Chondrocyte (in vitro differentiated cells): ENCODE measurements at places on chromosomes 2 and 18. TPM values are rescaled to one million over a fixed set of nuclear protein-coding genes. Genes with fewer than 3 reads are reported as not detected.

DNA sequence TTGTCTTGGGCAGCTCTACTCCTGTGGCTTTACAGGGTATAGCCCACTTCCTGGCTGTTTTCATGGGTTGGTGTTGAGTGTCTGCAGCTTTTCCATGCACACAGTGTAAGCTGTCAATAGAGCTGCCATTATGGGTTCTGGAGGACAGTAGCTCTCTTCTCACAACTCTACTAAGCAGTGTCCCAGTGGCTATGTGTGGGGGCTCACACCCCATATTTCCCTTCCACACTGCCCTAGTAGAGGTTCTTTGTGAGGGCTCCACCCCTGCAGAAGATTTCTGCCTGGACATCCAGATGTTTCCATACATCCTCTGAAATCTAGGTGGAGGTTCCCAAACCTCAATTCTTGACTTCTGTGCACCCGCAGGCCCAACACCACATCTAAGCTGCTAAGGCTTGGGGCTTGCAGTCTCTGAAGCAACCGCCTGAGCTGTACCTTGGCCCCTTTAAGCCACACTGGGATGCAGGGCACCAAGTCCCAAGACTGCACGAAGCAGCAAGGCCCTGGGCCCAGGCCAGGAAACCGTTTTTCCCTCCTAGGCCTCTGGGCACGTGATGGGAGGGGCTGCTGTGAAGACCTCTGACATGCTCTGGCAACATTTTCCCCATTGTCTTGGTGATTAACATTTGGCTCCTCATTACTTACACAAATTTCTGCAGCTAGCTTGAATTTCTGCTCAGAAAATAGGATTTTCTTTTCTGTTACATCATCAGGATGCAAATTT lies 9.4 kb downstream of the ELAC1 start:
- peaks cover 4% of the 10 kb centered on the region for H3K4me1 ChIP-seq
- peaks cover 33% of the 10 kb centered on the region for H3K36me3 ChIP-seq
- no peak overlapping the region for H3K4me3 ChIP-seq
- no peak overlapping the region for H3K27ac ChIP-seq
- no peak for DNase-seq
- H3K27me3 ChIP-seq = no peaks in the 10 kb centered on the region

- H3K36me3 ChIP-seq = peaks cover 2% of the 10 kb centered on the region
- no peak overlapping the region for H3K4me3 ChIP-seq
- H3K27me3 ChIP-seq = no peaks in the 10 kb centered on the region
- no peak overlapping the region for H3K27ac ChIP-seq
- peaks cover 16% of the 10 kb centered on the region for H3K4me1 ChIP-seq
Observed at GRCh38 chr2:55140316-55141219, 90.3 kb upstream of the RTN4 start.

GRCh38 chr2:39202639-39203369 lies 41.0 kb downstream of the CDKL4 start:
- DNase-seq = no peak
- H3K27ac ChIP-seq = no peak overlapping the region
- no peak overlapping the region for H3K4me3 ChIP-seq
- peaks cover 6% of the 10 kb centered on the region for H3K4me1 ChIP-seq

- no peak for DNase-seq
- peaks cover 4% of the 10 kb centered on the region for H3K27me3 ChIP-seq
- H3K4me1 ChIP-seq = no peaks in the 10 kb centered on the region
- no peaks in the 10 kb centered on the region for H3K36me3 ChIP-seq
Observed at GRCh38 chr2:2472881-2473280, 141.8 kb upstream of the MYT1L start.

- H3K27ac ChIP-seq = no peak overlapping the region
- peaks cover 18% of the 10 kb centered on the region for H3K36me3 ChIP-seq
- no peaks in the 10 kb centered on the region for H3K4me1 ChIP-seq
- no peak overlapping the region for H3K4me3 ChIP-seq
Observed at GRCh38 chr2:27198627-27199026, 13.2 kb upstream of the ATRAID start.

DNA sequence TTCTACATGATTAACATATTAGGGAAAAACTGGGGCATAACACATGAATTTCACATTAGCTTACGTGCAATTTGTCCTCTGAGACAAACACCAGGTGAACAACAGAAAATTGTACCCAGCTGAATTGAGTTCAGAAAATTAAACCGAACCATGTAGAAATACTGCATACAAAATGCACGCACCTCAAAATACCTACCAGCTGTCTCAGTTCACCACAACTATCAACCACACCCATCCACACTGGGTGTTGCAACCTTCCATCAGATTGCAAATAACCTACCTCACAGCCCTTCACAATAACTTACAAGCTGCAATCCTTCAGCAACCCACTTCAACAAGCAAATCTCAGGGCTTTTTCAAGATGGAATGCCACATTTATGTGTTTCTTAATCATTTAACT lies 55.9 kb downstream of the UNC50 start:
- peaks cover 11% of the 10 kb centered on the region for H3K27me3 ChIP-seq
- DNase-seq = no peak
- no peaks in the 10 kb centered on the region for H3K4me1 ChIP-seq
- no peak overlapping the region for H3K4me3 ChIP-seq

GRCh38 chr2:29215739-29216608 lies 100.8 kb downstream of the CLIP4 start:
- no peak overlapping the region for H3K4me3 ChIP-seq
- DNase-seq = no peak
- no peaks in the 10 kb centered on the region for H3K4me1 ChIP-seq
- H3K27ac ChIP-seq = no peak overlapping the region

- H3K36me3 ChIP-seq = peaks cover 2% of the 10 kb centered on the region
- H3K4me1 ChIP-seq = peaks cover 8% of the 10 kb centered on the region
- H3K27ac ChIP-seq = no peak overlapping the region
- peaks cover 4% of the 10 kb centered on the region for H3K27me3 ChIP-seq
Observed at GRCh38 chr2:234033174-234033573, 17.3 kb upstream of the SPP2 start.

DNA sequence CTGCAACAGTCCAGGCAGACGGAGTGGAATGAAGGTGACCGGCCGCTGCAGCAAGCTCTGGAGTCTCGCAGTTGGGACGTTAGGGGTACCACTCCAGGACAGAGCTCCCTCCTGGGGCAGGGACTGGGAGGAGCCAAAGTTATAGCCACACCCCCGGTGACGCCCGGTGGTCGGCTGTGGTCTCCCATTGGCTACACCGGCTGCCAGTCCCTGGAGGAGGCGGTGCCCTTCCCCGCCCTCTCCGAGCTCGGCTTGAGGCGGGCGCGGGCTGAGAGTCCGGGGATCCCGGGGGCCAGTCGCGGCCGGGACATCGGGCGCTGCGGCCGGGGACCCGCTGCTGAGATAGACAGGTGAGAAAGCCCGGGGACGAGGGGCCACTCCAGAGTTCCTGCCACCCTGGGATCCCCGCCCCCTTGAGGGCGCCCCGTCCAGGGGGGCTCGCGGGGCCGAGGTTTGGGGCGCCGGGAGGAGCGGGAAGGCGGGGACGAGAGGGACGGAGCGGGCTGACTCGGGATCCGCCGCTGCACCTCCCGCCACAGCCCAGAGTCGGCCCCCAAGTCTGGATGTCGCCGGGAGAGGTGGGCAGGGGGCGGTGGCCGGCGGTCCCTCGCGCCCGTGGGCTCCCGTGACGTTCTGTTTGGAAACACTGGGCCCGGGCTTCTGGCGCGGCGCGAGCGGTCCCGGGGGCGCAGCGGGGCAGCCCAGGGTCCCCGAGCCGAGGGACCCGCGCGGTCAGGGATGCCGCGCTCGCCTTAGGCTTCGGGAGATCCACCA lies at the start of gene PLEKHH2:
TSS of gene PLEKHH2 (plus strand) at position 231 of the 774 bp plus-strand sequence. CDS start 7,414 bp downstream, outside the sequence.
- peak within 1 kb of the TSS; percentile 73 for H3K4me3 ChIP-seq
- peaks cover 33% of the 10 kb centered on the region for H3K4me1 ChIP-seq
- peak; percentile 96 for DNase-seq
- peaks cover 1% of the 10 kb centered on the region for H3K36me3 ChIP-seq

DNA sequence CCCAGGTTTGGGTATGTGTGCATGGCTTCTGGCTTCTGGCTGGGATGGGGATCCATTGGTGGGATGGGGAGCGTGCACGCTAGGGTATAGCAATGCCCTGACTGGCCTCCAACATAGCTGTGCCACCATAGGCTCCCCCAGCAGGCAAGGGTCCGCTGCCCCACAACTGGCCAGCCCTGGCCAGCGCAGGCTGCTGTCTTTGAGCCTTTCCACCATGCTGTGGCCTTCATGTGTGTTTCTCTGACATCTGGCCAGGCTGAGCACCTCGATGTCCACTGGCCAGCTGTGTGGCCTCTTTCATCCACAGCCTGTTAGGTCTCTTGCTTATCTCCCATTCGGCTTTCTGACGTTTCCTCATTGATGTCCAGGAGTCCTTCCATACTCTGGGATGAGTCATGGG lies 231.3 kb downstream of the NDUFA10 start:
- no peak overlapping the region for H3K4me3 ChIP-seq
- no peak for DNase-seq
- no peaks in the 10 kb centered on the region for H3K4me1 ChIP-seq
- H3K36me3 ChIP-seq = no peaks in the 10 kb centered on the region

DNA sequence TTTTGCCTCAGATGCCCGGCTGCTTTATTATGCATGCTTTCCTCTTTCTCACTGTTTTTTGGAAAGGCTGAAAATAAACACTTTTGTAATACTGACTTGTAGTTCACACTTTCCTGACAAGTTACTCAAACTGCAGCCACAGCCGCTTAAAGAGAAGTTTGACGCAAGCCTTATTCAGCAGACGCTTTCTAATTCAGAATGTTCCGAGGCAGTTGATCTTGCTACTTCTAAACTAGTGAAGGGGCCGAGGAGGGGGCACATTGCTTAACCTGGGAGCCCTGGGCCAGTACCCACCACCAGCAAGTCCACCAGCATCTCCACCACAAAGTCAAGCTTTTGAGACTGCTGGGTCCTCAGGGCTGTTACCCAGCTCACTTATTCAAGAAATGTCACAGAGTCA lies 71.8 kb upstream of the SPRED2 start:
- H3K4me3 ChIP-seq = no peak overlapping the region
- H3K27ac ChIP-seq = no peak overlapping the region
- H3K36me3 ChIP-seq = no peaks in the 10 kb centered on the region
- no peaks in the 10 kb centered on the region for H3K4me1 ChIP-seq
- no peaks in the 10 kb centered on the region for H3K27me3 ChIP-seq
- no peak for DNase-seq

DNA sequence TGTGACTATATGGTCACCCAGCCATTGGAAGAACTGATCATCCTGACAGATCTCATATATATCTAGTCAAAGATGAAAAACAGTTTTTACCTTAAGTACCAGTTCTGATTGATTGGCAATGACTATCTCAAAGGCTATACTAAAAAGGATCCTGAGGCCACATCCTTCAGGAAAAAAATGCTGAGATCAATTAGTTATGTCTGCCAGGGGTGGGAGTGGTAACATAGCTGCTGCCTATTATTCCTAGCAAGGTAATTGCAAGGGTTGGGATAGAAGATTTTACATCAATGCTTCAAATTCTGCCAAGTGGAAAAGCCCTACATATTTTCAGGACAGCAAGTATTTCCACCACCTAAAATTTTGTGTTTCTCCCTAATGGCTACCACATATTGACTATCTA lies 114.7 kb downstream of the C1D start:
- H3K36me3 ChIP-seq = no peaks in the 10 kb centered on the region
- H3K27ac ChIP-seq = no peak overlapping the region
- peaks cover 10% of the 10 kb centered on the region for H3K4me1 ChIP-seq
- H3K4me3 ChIP-seq = no peak overlapping the region
- no peak for DNase-seq

- H3K27me3 ChIP-seq = peaks cover 5% of the 10 kb centered on the region
- peaks cover 8% of the 10 kb centered on the region for H3K4me1 ChIP-seq
- H3K27ac ChIP-seq = no peak overlapping the region
- H3K4me3 ChIP-seq = no peak overlapping the region
- no peaks in the 10 kb centered on the region for H3K36me3 ChIP-seq
Observed at GRCh38 chr2:239625971-239626734, 225.3 kb upstream of the HDAC4 start.

- H3K27me3 ChIP-seq = no peaks in the 10 kb centered on the region
- H3K4me3 ChIP-seq = no peak overlapping the region
- H3K36me3 ChIP-seq = peaks cover 44% of the 10 kb centered on the region
- peak overlapping the region; percentile 22 for H3K27ac ChIP-seq
- H3K4me1 ChIP-seq = peaks cover 22% of the 10 kb centered on the region
- DNase-seq = no peak
Observed at GRCh38 chr2:231335591-231335990, 59.9 kb upstream of the B3GNT7 start.

DNA sequence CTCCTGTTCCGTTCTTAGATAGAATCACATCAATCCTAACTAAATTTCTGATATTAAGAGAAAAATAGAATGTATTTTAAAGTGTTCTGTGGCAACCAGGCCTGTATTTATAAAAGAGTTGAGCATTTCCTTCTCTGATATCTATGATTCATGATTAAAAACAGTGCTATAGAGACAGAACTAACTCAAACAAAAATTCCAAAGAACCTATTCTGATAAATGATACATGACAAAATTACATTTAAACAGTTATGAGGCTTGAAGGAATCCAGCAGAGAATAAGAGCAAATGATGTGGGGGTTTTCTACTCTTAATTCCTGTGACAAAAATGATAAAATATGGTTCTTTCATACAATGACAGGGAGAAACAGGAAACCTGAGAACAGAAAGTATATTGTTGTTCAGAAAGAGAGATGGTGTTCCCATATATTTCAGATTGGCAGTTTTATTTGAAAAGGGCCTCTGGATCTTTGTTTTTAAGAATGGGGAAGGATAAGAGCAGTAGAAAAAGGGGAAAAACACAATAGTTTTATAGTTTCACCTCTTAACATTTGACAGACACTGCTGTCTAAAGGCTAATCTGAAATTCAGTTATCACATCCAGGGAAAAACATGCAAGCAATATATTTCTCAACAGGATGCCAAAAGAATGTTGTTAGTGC lies 944.3 kb downstream of the LRP1B start:
- DNase-seq = no peak
- H3K27me3 ChIP-seq = peaks cover 2% of the 10 kb centered on the region
- H3K36me3 ChIP-seq = no peaks in the 10 kb centered on the region
- peaks cover 12% of the 10 kb centered on the region for H3K4me1 ChIP-seq
- H3K4me3 ChIP-seq = no peak overlapping the region

- H3K36me3 ChIP-seq = no peaks in the 10 kb centered on the region
- peaks cover 87% of the 10 kb centered on the region for H3K4me1 ChIP-seq
- H3K27ac ChIP-seq = peak overlapping the region; percentile 90
- no peak for DNase-seq
- no peaks in the 10 kb centered on the region for H3K27me3 ChIP-seq
Observed at GRCh38 chr2:223058952-223059716, 7.1 kb downstream of the KCNE4 start.

GRCh38 chr2:68847751-68848150 lies 23.4 kb downstream of the BMP10 start:
- no peak for DNase-seq
- H3K27ac ChIP-seq = no peak overlapping the region
- H3K36me3 ChIP-seq = no peaks in the 10 kb centered on the region
- H3K4me3 ChIP-seq = no peak overlapping the region
- peaks cover 42% of the 10 kb centered on the region for H3K27me3 ChIP-seq

- peaks cover 61% of the 10 kb centered on the region for H3K4me1 ChIP-seq
- no peak for DNase-seq
- no peak overlapping the region for H3K4me3 ChIP-seq
- no peaks in the 10 kb centered on the region for H3K36me3 ChIP-seq
- no peak overlapping the region for H3K27ac ChIP-seq
Observed at GRCh38 chr2:197247083-197247482, 63.5 kb downstream of the ANKRD44 start.

CIB4 gene
- not detected in 3 replicates for total RNA-seq

MTERF4 gene
- total RNA-seq = 21.5 to 34.1 TPM (median 22.6 TPM) in 3 replicates

CCDC74B gene
- total RNA-seq = 1.0 to 3.0 TPM (median 1.2 TPM) in 3 replicates

DUSP2 gene
- total RNA-seq = 0.31 to 1.3 TPM (median 1.1 TPM) in 3 replicates

MC4R gene
- total RNA-seq = not detected in 3 replicates

SRD5A2 gene
- not detected in 3 replicates for total RNA-seq

LIMS2 gene
- total RNA-seq = 75.3 to 173 TPM (median 171 TPM) in 3 replicates

VPS4B gene
- total RNA-seq = 54.9 to 64.8 TPM (median 55.1 TPM) in 3 replicates

KCNF1 gene
- total RNA-seq = not detected in 3 replicates
